ENCODE measurements at places on chromosomes 5 and 9.

GRCh38 chr5:89181546-89181945 lies 298.6 kb upstream of the MEF2C start:
- no peak for DNase-seq

DNA sequence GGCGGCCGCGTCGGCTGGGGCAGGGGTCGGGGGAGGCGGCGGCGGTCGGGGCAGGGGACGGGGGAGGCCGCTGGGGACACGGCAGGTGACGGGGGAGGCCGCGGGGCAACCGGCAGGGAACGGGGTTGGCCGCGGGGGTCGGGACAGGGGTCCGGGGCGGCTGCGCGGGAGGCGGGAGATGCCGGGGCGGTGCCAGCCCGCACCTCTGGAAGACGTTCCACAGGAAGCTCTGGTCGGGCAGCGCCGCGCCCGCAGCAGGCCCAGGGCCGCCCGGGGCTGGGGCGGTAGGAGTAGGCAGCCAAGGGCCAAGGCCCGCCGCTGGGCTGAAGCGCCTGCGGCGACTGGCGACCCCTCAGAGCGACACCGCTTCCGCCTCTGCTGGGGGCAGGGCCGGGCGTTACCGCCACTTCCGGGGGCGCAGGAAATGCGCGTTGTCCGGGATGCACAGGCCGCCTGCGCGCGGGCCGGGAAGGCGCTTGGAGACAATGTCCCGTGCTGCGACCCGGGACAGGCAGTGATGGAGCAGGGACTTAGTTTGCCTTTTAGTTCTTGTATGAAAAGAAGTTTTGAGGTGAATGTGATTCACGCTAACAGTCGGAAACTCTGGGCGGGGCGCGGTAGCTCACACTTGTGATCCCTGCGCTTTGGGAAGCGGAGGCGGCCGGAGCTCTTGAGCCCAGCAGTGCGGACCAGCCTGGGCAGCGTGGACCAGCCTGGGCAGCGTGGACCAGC lies 110.0 kb upstream of the LPCAT1 start:
- peak; percentile 26 for DNase-seq

DNA sequence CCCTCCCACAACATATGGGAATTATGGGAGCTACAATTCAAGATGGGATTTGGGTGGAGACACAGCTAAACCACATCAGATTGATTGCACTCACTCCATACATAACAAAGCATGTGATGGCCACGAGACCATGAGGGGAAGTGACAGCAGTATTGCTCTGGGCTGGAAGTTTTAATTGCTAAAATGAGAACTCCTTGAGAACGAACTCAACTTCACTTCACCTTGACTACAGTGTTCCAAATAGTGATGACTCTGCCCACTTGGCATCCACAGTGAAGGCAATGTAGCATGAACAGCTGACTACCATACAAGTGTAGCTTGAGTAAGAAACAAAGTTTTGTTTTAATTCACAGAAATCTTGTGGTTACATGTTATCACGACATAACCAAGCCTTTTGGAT lies 739 bp upstream of the SPINK7 start:
- DNase-seq, result no peak

DNA sequence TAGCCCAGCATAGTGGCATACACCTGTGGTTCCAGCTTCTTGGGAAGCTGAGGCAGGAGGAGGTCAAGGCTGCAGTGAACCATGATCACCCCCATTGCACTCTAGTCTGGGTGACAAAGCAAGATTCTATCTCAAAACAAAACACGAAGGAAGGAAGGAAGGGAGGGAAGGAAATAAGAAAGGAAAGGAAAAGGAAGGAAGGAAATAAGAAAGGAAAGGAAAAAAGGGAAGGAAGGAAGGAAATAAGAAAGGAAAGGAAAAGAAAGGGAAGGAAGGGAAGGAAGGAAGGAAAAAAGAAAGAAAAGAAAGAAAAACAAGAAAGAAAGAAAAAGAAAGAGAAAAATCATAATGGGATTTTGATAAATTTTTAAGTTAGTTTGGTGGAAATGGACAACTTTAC lies 3.1 kb upstream of the STX17 start:
- DNase-seq, result no peak

DNA sequence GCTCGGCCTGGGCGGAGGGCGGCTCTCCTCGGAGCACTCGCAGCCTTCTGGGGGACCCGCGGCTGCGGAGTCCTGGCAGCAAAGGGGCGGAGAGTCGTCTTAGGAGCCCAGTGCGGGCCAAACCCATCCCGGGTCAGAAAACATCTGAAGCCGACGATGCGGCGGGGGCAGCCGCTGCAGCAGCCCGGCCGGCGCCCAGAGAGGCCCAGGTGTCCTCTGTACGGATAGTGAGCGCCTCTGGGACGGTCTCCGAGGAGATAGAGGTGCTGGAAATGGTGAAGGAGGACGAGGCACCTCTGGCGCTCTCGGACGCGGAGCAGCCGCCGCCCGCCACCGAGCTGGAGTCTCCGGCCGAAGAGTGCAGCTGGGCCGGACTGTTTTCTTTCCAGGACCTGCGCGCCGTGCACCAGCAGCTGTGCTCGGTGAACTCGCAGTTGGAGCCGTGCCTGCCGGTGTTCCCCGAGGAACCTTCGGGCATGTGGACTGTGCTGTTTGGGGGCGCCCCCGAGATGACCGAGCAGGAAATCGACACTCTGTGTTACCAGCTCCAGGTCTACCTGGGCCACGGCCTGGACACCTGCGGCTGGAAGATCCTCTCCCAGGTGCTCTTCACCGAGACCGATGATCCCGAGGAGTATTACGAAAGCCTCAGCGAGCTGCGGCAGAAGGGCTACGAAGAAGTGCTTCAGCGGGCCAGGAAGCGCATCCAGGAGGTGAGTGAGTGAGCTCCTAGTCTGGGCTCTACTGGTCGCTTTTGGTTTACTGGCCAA lies 1.2 kb downstream of the JMY start:
- DNase-seq, result no peak

GRCh38 chr9:76761448-76761847 lies 2.8 kb upstream of the PCA3 start:
- DNase-seq, result no peak

DNA sequence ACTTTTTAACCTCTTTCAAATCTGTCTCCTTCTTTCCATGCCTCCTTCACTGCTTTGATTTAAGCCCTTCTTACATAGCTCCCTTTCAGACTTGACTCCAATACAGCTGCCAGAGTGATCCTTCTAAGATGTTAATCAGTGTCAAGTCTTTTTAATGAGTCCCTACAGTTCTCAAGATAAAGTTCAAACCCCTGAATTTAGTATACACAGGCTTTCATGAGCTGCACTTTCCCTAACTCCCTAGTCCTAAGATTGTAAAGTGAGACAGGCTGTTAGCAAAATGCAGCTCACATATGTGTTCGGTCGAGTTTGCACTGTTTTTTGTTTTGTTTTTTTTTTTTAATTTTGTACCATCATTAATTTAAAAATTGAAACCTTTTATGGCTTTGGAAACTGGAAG lies 190.4 kb upstream of the VCAN start:
- DNase-seq, result no peak

DNA sequence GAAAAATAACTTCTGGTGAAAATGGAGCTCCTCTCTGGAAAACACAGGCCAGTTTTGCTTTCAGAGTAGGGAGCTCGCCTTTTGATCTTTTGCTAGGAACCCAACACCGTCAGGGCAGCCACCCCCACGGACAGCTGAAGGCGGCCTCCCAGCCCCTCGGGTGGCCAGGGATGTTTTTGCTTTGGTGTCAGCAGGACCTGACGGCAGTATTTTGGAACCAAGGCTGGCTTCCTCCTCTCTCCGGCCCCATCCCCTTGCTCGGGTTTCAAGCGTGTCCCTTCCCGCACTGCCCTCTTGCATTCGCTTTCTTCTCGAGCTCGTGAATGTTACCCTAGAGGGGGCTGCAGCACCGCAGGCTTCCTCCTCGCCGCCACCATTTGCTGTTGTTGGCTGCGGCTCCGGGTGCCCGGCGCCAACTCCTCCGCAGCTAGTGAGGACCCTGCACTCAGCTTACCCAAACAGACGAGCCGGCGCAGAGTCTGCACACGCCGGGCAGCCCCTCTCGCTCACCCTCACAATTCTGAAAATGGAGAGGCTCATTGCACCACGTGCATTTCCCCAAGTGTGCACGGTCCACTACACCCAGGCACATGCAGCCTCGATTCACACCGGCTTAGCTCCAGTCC lies 35.5 kb upstream of the ADAMTSL1 start:
- no peak for DNase-seq

DNA sequence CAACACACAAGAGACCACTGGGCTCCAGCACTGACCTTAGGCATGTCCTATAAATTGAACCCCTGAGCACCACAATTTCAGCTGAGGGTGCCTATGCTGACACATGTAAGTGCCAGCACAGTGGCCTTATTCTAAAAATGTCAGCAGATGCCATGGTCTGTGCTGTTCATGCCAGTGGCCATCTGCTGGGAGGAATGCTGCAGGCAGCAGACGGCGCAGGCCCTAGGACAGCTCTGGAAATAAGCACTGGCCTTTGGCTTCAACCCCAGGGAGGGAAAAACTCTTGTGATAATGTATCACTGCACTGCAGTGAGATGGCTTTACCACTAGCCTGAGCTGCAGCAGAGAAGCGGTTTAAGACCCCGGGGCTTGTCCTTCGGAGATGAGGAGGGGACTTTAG lies 98.5 kb downstream of the SYK start:
- no peak for DNase-seq

DNA sequence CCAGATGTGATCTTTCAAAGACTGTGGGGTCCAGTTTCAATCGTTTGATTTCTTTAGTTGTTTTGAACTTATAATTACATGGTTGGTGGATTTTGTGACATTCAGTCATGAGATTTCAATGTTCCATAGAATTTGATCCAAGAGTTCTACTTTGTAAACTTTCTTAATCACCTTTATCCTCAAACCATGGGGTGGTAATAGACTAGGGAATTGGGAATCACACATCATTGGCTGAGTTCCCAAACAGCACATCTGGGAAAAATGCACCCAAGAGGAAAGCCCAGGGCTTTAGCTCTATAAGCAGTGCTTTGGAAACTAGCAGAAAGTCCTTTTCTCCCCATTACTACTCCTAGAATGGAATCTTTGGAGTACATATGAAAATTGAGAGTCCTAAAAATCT lies 177.6 kb downstream of the NNT start:
- DNase-seq, result no peak

DNA sequence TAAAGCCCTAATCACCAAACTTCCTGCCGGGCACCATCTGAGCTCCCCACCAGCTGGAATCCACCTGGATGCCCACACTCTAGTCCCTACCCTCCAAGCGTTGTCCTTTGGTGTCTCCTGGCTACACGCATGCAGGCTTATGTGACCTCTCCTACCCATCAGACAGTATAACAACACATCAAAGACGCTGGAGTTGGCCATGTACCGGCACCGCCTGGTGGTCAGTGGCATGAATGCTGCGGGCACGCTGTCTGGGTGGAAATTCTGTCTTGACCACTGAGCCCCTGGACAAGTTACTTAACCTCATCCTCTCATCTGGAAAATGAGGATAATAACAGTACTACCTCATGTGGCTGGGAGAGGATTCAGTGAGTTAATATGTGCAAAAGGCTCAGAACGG lies 23.4 kb upstream of the CORO2A start:
- no peak for DNase-seq

All from T follicular helper cell (primary cell).